ENCODE measurements at places on chromosomes 4 and X.
A peak's percentile ranks its signal among the peaks of the same experiment; 100 is the strongest.

DNA sequence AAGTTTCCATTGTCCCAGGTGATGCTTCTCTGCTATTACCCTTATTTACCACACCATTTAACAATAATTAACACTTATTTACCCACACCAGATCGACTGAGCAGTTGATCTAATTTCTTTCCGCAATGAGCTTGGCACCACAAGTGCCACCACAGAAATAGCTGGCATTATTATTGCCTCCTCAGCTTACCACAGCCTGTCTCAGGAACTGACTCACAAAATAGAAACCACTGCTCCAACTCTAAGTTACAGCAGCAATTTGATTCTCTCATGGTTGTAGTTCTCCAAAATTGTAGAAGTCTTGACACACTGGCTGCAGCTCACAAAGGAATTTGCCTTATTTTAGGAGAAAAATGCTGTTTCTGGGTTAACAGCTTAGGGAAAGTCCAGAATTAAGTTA, 22.5 kb downstream of the ZNF721 start:
- peak; percentile 52 for DNase-seq

- DNase-seq: no peak
These were observed 10.0 kb upstream of the SPCS3 start for GRCh38 chr4:176309772-176310171.

- no peak for DNase-seq
These were observed 452.7 kb downstream of the NLGN4X start for GRCh38 chrX:5775846-5776430.

GRCh38 chr4:114924311-114924710, 189.1 kb downstream of the NDST4 start:
- DNase-seq: no peak

- no peak for DNase-seq
These were observed 7.6 kb upstream of the TLR2 start for GRCh38 chr4:153676486-153676885.

GRCh38 chrX:80223982-80224579, 196.2 kb upstream of the TENT5D start:
- DNase-seq: no peak

DNA sequence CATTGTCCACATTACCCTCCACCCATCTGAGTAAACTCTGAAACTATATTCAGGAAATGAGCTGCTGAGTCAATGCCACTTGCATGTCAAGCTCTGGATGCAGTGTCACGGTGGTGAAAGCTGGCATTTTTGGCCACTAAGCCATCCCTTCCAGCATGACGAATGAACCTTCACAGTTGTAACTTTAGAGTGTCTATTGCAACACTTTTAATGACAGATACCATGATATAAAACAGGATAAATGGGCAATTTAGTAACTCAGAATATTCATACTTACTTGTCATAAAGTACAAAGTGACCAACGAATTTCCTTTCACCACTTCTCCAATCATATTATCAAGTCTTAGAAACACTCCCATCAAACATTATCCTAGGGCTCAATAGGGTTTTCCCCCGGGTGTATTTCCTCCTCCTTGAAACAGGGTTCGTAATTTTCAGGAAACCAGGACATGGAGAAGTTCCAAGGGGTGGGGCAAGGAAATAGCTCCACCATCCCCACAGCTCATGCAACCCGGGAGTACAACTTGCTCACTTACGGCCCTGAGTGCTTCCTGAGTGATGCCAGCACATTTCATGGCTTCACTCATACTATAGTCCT, 73.1 kb downstream of the MTHFD2L start:
- DNase-seq: peak; percentile 82

- DNase-seq: no peak
These were observed 311.2 kb upstream of the GATB start for GRCh38 chr4:152072001-152072485.

DNA sequence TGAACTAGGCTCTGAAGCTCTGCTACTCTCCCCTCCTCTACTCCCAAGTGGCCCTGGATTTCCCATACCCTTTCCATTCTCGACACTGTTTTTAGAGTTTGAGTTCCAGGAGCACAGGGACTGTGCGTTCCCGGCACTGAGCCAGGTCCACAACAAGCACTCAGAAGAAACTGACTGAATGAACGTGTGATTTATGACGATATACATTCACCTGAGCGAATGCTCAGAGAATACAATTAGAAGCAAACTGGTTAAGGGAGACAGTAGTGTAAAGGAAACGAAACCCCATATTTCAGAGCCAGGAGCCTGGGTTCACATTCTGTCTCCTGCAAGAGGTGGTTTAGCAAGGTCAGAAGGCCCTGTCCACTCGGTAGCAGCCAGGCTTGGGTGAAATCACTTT, 1.4 kb upstream of the KIAA0232 start:
- no peak for DNase-seq

GRCh38 chr4:112901962-112902411, 147.5 kb upstream of the ANK2 start:
- no peak for DNase-seq

DNA sequence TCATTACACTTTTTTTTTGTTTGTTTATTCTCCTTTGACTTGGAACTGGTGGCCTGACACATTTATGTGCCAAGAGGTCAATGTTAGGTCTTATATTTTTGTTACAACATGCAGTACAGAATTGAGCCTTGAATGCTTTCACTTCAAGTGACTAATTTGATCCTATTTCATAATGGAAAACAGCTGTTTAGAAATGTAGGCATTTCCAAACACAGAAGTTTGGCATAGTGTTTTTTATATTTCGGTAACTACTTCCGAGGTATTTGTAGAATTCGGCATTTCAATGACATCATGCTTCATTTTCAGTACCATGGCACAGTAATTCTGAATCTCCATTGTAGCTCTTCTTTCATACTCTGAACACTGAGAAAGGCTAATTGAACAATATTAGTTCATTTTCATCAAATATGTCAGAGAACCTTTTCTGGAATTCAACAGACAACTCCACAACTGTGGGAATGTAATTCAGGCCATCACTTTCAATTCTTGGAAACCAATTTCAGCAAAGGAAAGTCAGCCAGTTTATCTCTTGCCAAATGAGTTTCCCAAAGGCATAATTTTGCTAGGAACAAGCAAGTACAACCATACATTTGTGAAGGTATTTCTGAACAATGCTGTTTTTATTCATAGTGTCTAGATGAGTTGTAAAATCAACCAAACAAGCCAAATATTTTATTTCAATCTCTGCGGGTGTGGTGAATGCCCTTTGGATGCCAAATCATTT, 11.4 kb downstream of the FAM120C start:
- DNase-seq: no peak

DNA sequence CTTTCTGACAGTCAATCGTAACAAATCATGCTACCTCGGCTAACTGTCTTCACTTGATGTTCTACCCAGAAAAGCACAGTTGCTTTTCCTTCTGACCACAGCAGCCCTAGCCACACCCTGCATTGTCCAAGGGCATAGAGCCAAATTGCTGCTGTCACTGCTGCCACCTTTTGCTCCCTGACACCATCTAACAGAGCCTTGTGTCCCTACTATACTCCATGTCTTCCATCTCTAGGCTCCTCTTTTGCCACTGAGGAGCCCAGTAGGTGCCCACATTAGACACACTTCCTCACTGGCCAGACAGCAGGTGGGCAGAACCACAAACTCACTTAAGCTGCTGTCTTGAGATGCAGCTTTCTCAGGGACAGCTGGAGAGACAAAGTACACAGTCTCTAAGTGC, 91.4 kb downstream of the ANXA3 start:
- no peak for DNase-seq

GRCh38 chrX:131958724-131959123, 64.4 kb upstream of the STK26 start:
- no peak for DNase-seq

- no peak for DNase-seq
These were observed 189.9 kb downstream of the NWD2 start for GRCh38 chr4:37434469-37434868.

GRCh38 chr4:4443821-4444220, 56.9 kb downstream of the NSG1 start:
- DNase-seq: no peak

DNA sequence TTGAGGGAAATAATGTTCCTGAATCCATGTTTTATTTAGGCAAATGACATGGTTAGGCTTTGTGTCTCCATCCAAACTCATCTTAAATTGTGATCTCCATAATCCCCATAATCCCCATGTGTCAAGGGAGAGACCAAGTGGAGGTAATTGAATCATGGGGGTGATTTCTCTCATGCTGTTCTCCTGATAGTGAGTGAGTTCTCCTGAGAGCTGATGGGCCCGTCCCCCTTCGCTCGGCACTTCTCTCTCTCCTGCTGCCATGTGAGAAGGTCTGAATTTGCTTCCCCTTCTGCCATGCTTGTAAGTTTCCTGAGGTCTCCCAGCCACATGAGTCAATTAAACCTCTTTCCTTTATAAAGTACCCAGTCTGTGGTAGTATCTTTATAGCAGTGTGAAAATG, 563.0 kb upstream of the NR3C2 start:
- no peak for DNase-seq

DNA sequence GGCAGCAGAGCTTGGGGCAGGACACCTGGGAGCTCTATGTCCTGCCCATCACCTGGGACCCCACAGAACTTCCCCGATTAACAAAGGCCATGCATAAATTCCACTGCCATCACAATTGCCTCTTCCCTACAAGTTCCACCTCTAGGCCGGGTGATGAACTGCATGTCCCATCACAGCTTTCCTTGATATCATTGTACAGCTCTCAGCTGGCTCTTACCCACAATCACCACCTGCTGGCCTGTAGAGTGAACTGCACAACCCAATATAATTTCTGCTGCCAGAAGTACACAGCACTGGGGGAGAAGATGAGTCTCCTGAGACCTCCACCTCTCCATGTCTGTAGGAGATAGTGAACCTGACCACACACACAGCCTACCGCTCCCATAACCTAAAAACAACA, 285.0 kb upstream of the AADAT start:
- DNase-seq: peak; percentile 34

DNA sequence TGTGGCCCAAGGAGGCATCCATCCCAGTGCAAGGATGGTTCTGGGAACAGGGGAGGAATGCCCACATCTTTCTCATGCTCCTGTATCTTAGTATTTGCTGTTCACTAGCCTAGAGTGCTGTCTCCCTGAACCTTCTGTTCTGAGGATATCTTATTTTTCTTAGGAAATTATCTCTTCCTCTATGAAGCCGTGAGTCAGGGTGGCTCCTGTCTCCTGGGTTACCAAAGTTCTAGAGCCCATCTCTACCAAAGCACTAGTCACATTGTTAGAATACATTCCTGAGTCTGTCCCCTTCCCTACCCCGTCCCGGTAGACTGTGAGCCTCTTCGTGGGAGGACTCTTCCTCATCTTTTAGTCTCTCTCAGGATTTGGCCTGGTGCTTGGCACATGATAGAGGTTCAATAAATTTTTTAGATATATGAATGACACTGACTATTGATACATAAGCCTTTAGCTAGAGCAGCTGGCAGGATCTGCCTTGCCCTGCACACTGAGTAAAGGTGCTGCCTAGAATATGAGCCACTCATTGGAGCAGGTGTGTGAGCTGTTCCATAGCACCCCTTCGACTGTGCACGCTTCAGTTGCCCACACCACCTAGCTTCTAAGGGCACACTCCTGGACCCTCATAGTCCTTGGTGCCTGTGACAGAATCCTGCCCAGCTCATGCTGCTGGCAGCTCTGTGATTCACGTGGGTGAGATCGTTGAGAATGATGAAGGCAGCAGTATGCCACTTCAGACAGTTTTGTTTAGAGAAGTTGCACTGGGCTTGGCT, 13.3 kb downstream of the CXCR3 start:
- no peak for DNase-seq

GRCh38 chr4:13942977-13943376, 315.5 kb upstream of the BOD1L1 start:
- DNase-seq: no peak

Data from activated CD4-positive, alpha-beta T cell treated with anti-CD3 and anti-CD28 coated beads, Interleukin-10, Interleukin-2, amounts not matched to agents 100 ng/mL and 50 ng/mL, durations not matched to agents 16 hours and 8 hours (primary cell).